Stimulated activated CD4-positive, alpha-beta T cell treated with anti-CD3 and anti-CD28 coated beads, Interleukin-1b, Interleukin-23, amount 100 ng/mL, for 1 hour (primary cell): ENCODE measurements at places on chromosomes 11 and 22.

DNA sequence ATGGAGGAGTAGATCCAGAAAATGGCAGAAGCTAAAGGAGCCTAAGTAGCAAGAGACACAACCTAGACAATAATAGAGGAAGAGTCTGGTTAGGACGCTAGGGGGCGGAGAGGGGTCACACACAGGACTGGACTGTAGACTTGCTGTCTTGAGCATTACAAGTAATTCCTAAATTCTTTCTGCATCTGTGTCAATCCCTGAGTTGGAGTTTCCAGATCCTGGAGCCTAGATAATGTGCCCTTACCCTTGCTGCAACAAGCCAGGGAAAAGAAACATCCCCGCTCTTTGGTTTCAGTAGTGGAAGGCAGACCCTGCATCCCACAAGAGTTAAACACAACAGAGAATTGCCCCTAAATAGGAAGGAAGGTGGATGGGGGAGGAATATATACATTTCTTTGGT is 14.9 kb upstream of the CCDC73 start:
- DNase-seq, result peak; percentile 23

DNA sequence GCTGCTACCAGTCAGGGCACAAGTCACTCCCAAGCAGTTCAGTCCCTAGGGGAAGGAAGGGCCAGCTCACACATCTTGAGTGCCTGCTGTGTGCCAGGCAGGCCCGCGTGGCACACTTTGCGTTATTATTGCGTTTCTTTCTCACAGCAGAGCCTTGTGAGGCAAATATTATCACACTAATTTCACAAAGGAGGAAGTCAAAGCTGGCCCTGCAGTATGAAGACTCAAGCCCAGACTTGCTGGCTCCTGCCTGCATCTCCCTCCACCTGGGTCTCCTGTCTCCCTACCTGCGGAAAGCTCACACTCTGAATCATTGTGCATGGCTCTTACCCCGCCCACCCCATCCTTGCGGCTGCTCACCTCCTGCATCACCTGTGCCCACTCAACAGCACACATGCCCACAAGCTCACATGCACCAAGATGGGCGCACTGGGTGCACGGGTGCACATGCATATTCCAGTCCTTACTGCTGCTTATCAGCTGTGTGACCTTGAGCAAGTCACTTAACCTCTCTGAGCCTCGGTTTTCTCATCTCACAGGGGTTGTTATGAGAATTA is 31.7 kb upstream of the P2RY2 start:
- no peak for DNase-seq

DNA sequence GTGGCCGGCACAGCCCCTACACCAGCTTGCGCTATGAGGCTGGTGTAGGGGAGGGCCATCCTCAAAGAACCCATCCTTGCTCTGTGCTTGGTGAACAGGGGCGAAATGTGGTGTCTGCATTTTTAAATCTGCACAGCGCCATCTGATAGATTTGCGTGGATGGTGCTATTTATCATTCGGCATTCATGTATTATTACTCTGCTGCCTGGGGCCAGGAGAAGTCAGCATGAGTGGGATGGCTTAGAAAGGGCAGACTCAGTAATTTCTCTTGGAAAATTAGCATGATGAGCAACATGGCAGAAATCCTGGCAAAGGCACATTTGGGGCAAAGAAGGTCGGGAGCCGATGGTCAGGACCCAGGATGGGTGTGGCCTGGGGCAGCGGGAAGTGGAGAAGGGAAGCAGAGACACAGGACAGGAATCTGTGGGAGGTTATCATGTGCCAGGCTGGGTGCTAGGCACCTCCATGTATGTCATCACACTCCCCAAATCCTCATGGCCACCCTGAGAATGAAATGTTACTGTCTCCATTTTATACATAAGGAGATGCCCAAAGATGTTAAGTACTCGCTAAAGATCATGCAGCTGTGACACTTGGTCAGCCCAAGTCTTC is 149.0 kb downstream of the CEP164 start:
- DNase-seq, result no peak

DNA sequence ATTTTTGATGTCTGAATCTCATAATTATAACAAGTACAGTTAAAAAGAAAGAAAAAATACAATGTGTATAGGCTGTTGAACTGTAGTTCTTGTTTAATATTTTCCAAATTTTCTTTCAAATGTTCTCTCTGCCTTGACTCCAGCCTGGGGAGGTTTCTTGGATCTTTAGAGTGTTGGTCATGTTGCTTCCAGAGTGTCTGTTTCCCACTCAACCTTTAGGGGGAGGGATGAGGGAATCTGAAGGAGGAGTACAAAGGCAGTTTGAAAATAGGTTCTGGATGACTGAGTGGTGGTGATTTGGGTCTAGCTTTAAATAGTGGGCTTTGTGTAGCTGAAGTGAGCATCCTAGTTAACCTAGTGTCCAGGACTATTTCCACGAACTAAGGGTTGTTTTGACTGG is 2.0 kb downstream of the CTNND1 start:
- no peak for DNase-seq

DNA sequence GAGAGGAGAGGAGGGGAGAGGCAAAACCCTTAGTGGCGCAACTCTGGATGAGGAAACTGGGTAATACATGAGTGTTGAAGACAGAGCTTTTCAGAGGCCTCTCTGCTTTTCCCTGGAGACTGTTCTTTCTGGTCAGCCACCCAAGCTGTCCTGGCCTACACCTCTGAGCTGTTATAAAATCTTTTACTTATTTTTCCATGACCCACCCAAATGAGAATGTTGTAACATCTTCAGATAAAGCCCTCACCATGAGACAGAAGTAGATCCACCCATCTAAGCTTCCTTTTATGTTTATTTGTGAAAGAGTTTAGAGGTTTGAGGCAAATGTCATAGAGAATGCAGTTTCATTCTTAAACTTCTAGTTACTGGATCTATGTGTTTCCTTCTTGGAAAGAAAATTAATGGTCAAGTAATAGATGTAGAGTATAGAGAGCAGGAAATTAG is 20.3 kb upstream of the APLP2 start:
- no peak for DNase-seq

- DNase-seq, result no peak
Measured at GRCh38 chr11:45651841-45652749, 13.3 kb downstream of the CHST1 start.

GRCh38 chr22:46878191-46878948 is 115.9 kb downstream of the TBC1D22A start:
- DNase-seq, result no peak
